ENCODE measurements at places on chromosomes 1 and 21.

GRCh38 chr21:36040389-36040788 is 19.9 kb downstream of the SETD4 start:
- DNase-seq, result no peak

GRCh38 chr1:230220478-230220877 is 153.4 kb downstream of the GALNT2 start:
- no peak for DNase-seq

DNA sequence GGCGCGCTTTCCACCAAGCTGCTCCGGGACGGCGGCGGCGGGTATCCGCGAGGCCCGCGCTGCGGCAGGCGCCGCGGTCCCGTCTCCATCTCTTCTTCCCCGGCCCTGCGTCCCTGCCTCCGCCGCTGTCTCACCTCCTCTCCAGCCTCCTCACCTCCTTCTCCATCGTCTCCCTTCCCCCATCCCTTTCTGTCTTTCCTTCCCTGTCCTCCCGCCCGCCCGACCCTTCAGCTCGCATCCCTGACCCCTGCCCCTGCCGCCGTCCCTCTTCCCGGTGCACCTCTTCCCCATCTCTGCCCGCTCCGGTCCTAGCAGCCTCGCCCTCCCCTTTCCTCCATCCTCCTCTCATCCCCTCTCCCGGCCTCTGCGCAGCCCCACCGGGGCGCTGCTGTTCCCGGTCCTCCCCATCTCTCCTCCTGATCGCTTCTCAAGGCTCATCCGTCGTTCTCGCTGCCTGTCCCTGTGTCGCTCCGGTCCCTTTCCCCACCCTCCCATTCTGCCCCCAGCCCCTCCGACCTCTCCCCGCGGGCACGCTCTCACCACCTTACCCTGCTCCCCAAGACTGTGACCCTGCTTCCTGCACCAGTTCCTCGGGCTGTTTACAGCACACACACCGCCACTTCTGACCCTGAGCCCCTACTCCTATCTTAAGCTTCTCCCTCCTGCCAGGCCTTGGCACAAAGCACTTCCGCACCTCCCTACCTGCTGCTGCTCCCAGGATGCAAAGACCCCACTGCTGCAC is 760 bp upstream of the NPHP4 start:
- DNase-seq, result peak; percentile 10

DNA sequence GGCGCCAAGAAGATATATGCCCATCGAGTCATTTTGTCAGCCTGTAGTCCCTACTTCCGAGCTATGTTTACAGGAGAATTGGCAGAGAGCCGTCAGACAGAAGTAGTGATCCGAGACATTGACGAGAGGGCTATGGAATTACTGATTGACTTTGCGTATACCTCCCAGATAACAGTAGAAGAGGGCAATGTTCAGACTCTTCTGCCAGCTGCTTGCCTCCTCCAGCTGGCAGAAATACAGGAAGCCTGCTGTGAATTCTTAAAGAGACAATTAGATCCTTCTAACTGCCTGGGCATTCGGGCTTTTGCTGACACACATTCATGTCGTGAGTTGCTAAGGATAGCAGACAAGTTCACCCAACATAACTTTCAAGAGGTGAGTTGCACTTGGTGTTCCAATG is 19.1 kb downstream of the KLHL20 start:
- DNase-seq, result no peak

DNA sequence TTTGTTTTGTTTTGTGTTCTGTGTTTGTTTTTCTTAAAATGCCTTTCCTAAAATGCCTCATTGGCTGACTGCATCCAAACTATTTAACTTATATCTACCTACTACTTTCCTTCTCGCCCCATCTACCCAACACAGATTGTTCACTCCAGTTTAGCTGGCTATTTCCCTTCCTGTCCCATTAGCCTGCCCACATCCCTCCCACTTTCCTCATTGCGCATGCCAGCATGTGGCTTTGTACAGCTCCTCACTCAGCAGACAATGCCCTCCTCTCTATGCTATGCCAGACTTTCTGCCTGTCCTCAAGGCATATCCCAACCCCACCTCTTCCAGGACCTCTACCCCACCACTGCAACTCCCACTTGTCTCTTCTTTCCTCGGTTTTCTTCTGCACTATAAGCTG is 94.7 kb upstream of the C1orf21 start:
- no peak for DNase-seq

DNA sequence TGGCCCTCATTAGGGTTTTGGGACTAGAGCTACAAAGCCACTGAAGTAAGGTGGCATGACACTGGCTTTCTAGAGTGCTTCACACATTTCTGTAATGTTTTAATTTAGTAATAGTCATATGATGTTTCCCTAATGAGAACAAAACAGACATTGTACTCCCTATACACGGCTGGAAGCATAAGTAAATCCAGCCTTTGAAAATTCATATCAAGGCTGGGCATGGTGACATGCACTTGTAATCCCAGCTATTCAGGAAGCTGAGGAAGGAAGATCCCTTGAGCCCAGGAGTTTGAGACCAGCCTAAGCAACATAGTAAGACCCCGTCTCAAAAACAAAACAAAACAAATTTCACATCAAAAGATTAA is 7.4 kb downstream of the USP48 start:
- DNase-seq, result no peak

GRCh38 chr21:33231526-33231925 is 1.8 kb downstream of the IFNAR2 start:
- no peak for DNase-seq

DNA sequence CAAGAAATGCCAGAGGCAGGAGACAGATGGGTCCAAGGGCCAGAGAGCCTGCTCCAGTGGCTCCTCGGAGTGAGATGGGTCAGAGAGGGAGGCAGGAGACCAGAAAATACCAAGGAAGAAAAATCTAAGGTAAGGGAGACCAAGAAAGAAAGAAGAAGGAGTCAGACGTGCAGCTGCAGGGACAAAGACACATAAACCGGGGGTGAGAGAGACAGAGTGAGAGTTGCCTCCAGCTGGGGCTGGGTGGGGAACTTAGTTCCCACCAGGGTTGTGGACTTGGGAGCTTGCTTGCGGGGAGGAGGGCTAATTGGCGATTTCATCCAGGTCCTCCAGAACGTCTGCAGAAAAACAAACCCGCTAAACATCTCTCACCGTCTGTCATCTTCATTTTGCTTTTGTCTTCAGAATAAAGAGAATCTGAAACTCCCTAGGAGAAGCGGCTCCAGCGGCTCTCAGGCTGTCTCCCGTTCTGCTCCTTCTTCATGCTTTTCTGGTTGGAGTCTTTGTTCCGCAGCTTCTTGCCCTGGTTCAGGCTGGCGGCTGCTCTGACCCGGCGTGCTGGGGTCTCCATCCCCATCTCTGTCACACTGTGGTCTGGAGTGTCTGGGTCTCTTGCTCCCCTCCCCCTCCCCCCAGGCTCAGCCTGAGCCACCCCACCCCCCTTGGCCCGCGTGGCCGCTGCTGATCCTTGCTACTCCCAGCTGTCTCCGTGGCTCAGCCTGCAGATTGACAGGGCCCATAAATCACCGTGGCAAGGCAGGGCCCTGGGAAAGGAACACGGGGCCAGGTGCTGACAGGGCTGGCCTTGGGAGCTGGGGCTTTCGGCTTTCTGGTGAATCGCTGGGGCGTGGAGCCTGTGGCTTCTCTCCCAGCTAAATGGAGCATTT is 66.6 kb downstream of the UBIAD1 start:
- no peak for DNase-seq

- no peak for DNase-seq
These were observed 230.5 kb downstream of the TPR start for GRCh38 chr1:186144505-186144904.

DNA sequence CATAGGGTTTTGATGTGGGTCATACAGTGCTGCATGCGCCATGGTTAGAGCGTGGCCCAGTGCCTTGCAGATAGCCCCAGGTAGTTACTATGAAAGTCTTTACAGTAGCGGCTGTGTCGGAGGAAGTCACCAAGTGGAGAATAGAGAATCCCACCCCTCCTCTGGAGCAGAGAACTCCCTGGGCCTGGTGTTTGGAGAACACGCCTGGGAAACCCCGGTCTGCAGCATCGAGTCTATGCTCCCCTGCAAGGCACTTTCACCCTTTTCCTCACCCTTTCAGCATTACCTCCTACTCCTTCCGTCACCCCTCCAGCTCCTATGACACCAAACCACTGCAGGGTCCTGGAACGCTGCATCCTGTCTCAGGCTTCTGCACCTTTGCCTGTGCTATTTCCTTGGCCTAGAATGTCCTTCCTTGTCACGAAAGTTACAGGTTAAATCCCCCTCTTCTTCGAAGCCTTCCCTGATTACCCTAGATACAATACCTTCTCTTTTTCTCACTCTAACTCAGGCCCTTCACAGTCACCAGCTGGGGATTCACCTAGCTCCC is 2.7 kb upstream of the SLC1A7 start:
- DNase-seq, result no peak

DNA sequence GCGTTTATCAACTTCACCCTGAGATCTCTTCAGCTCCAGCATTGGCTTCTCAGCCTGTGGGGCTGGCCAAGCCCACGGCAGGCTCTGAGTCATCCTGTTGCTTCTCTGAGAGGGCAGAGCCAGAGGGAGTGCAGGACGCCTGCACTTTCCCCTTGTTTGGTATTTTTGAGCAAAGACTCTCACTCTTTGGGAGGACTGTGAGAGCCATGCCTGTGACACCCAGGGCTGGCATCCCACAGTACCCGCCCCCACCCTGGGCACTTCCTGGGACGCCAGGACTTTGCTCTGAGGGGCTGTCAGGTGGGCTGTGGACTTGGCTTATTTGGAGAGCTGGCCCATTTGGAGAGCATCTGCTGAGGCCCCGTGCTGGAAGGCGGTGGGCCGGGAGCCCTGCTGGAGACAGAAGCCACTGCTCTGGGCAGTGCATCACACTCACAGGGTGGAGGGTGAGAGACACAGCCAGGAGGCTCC is 37.4 kb downstream of the VANGL1 start:
- DNase-seq, result peak; percentile 75

- DNase-seq, result no peak
These were observed 99.2 kb downstream of the PLPPR4 start for GRCh38 chr1:99363531-99363930.

GRCh38 chr1:157154940-157155514 is 16.8 kb upstream of the ETV3 start:
- DNase-seq, result no peak

All from fibroblast of skin of back (primary cell).